Mucosa of descending colon (tissue), 3 donors: ENCODE measurements at places on chromosomes 7 and 10. TPM values are rescaled to one million over a fixed set of nuclear protein-coding genes. Genes with fewer than 3 reads are reported as not detected.

DNA sequence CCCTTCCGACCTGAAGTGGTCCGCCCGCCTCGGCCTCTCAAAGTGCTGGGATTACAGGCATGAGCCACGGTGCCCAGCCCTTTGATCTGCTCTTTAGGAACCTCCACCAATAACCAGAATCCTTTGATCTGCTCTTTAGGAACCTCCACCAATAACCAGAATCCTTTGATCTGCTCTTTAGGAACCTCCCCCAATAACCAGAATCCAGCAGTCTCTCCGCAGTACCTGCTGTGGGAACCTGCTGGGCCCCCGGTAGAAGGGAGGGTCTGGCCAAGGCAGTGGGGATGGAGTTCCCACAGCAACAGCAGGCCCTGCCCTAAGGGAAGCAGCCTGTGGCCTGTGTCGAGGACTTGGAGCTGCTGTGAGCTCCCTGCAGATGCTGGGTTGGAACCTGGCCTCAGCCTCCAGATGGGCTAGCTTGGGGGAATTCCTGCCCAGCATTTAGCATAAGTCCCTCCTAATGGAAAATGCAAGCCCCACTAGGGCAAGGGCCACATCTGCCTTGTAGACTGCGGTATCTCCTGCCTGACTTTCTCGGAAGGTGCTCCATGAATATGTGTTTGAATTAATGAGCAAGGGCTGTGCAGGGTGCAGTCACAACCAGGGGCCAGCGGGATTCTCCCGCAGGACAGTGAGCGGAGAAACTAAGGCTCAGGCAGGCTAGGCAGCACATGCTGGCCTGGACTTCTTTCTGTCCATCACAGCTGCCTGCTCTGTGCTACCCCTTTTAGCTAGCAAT, 165.8 kb downstream of the UBE2H start:
- no peak for DNase-seq

DNA sequence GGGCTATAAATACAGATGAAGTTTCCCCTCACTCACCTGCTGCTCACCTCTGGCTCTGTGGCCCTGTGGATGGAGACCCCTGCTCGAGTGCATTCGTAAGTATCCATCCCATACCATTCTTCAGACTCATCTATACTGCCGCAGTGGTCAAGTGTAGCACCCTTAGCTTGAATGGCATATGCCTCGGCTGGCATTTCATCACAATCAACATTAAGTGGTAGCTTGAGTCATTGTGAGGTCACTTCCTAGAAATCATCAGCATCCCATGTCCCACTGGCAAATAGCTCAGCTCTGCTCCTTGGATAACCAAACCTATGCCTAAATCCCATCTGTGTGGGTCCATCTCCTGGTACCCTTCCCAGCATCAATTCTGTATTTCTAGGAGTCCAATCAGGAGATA, 38.2 kb downstream of the MDH2 start:
- DNase-seq, result no peak

DNA sequence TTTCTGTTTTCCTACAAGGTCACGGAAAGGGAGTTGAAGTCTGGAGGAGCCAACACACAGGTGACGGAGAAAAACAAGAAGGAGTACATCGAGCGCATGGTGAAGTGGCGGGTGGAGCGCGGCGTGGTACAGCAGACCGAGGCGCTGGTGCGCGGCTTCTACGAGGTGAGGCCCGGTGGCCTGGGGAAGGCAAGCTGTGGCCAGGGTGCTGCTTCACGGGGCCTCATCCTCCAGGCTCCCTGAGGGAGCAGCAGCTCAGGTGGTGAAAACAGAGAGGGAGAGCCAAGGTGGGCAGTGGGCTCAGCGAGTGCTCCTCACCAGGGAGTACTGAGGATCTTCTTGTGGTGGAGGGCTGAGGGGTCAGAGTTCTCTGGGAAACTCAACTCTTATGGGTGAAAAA, 32.5 kb upstream of the STK17A start:
- no peak for DNase-seq

DNA sequence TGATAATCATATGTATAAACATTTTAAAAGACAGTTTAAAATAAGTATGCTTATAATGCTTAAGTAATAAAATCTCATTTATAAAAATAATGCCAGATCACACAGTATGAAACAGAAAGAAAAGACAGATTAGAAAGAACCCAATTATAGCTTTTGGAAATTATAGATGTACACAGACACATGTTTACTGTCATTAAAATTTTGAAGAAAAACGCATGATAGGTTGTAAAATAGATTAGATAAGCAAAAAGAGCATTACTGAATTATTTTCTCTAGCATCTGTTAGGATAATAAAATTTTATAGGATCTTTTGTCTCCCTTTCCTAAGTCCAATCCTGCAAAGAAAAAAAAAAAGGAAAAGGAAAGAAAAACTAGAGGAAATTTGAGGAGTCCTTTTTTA, 1107.3 kb upstream of the LRRN3 start:
- no peak for DNase-seq

GRCh38 chr10:122532601-122533296, 27.8 kb upstream of the DMBT1 start:
- no peak for DNase-seq

DNA sequence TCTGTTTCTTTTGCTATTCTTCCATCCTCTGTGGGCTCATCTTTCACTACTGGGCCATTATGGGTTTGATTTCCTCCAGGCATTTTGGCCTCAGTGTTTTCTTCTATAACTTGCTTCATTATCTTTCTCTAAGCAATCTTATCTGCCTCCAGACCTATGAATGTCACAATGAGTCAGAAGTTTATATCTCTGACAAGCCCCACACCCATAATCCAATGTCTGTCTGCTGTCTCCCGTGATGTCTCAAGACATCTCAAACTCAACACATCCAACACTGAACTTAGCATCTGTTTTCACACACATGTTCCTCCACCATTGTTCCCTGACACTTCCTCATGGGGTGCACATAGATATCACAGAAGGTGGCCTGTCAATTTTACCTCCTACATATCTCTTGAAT, 46.7 kb upstream of the RHOBTB1 start:
- DNase-seq, result no peak

DNA sequence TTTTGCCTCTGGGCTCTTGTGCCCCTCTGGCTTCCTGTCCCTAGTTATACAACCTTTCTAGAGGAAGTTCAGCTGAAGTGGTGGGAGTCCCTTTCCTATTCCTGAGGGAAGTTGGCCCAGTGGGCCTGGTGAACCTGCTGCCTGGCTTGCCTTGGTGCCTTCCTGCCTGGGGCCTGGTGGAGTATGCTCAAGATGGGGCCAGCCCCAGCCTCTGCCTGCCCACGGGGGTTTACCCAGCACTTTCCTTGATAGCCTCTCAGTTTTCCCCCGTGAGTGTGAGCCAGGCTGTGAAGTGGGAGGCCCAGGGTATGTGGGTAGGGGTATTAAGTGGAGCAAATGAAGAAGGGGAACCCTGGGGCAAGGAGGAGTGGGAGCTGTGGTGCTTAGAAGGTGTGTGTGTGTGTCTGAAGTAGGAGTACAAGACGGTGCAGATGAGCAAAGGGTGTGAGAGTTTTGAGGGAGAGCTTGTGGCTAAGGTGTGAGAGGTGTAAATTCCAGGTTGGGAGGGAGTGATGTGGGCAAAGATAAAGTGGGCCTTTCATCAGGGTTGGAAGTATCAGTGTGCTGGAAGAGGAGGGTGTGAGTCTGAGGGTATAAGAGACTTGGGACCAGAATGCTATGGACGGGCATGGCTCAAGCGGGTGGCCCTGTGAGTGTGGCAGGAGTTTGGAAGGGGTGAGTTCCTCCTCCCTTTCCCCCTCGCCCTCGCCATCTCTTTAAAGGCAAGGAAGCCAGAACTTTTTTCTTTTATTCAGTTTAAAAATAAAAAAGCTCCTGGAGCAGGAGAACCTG, 10.9 kb upstream of the PAX2 start:
- no peak for DNase-seq

DNA sequence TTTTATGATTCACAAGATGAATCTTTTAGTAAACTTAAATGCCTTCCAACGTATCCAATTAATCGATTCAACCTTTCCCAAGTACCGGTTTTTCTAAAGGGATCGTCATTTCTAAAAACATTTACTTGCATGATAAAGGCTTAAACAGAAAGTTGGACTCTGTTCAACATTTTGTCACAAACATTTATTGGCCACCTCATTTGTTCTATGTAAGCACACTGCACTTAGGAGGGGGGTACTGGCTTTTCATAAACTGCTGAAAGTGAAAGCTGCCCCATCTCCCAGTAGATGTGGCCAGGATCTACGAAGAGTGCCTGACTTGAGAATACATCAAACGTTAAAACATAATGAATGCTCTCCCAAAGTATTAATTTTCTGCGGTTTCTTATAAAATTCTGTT, 37.3 kb upstream of the LAMB4 start:
- no peak for DNase-seq

DNA sequence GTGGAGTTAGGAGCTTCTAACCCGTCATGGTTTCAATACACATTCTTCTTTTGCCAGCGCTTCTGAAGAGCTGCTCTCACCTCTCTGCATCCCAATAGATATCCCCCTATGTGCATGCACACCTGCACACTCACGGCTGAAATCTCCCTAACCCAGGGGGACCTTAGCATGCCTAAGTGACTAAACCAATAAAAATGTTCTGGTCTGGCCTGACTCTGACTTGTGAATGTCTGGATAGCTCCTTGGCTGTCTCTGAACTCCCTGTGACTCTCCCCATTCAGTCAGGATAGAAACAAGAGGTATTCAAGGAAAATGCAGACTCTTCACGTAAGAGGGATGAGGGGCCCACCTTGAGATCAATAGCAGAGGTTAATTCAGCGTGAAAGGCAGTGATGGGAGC, 22.4 kb downstream of the PRSS2 start:
- no peak for DNase-seq

GCK gene
- total RNA-seq, result 0.17 TPM

MEST gene
- 42.6 TPM for total RNA-seq

COL28A1 gene
- 4.1 TPM for total RNA-seq

ADAM8 gene
- total RNA-seq, result 4.8 TPM
